ENCODE measurements at places on chromosomes 5 and 9.
A peak's percentile ranks its signal among the peaks of the same experiment; 100 is the strongest.

DNA sequence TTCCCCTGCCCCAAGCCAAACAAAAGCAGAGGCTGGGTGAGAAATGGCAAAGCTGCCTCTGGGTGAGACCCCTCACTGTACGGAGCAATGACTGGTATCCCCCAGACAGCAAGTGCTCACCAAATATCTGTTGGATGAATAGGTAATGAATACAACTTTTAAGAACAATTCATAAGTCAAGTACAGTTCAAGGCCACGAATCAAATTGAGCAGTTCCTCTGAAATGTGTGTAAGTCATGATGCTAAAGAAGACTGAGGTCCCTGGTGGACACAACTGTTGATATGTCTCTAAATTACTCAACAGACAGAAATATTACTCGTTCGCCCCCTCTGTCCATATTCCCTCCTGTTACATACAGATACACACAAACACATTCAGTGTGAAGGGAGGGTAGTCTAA is 160.7 kb downstream of the GLIS3 start:
- no peak for DNase-seq

GRCh38 chr9:124238546-124239140 is 19.1 kb upstream of the NEK6 start:
- DNase-seq: no peak

GRCh38 chr9:97427885-97428284 is 16.0 kb downstream of the TDRD7 start:
- no peak for DNase-seq

DNA sequence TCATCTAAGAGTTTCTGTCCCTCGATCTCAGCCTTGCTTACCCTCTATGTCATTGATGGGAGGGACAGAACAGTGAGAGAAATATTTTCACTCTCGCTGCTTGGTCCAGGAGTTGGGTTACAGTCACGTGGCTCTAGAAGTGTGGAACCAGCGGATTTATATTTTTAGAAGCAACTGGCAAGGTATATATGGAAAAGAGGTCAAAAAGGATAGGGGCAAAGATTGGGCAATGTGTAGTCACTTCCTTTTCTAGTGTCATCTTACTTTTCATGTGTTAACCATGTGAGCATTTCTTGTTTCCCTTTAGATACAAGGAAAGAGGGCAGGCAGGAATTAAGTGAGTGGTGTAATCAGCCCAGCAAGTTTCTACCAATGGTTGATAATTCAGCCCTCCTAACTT is 111.5 kb upstream of the ZNF366 start:
- DNase-seq: no peak

DNA sequence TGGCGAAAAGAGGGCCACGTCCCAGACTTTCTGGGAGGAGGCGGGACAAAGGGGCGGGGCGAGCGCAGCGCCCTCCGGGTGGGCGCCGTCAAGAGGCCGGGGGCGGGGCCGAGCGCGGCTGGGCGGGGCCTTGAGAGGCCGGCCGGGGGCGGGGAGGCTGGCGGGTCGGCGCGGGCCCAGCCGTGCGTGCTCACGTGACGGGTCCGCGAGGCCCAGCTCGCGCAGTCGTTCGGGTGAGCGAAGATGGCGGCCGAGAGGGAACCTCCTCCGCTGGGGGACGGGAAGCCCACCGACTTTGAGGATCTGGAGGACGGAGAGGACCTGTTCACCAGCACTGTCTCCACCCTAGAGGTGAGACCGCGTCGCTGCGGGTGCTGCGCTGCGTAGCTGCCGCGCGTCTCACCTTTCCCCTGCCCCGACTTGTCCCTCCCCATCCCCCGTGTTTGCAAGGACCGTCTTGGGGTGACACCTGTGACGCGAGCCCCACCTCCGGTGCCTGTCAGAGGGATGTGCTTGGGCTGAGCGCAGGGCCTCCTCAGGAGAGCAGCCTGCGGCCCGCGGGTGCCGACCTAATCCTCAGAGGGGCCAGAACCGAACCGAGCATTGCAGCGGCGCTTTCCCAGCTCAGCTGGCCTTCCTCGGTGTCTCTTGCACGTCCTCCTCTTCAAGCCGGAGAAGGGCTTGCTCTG is at the start of gene SNX2:
TSS of gene SNX2 (plus strand) at position 220 of the 689 bp plus-strand sequence. CDS start at position 244, 24 bp downstream.
- DNase-seq: peak; percentile 53

DNA sequence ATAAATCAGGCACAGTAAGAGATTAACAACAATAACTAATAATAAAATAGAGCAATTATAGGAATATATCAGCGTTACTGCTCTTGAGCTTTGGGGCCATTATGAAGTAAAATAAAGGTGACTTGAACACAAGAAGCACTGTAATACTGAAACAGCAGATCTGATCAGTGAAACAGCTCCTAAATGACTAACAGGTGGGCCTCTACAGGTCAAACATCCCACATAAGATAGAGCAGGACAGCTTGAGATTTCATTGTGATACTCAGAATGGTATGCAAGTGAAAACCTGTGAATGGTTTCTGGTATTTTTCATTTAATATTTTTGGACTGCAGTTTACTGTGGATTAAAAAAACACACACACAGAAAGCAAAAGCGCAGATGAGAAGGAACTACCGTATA is 24.0 kb upstream of the MAP3K1 start:
- DNase-seq: no peak

DNA sequence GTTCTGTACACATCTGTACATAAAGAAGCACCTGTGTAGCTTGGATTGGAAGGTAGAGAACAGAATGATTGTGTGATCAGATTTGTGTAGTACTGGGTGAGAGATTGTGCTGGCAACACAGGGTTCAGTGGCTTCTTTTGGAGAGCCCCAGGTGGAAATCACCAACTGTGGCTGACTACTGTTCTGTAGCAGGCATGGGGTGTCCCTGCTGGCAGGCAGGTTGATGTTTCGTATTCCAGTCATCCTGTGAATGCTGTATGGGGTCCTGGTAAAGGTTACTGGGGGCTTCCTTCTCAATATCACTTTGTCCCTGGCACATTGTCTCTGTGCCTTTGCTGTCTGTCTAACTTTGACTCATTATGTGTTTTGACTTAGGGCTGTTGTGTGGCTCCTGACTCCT is 5.3 kb downstream of the ASPN start:
- DNase-seq: no peak

DNA sequence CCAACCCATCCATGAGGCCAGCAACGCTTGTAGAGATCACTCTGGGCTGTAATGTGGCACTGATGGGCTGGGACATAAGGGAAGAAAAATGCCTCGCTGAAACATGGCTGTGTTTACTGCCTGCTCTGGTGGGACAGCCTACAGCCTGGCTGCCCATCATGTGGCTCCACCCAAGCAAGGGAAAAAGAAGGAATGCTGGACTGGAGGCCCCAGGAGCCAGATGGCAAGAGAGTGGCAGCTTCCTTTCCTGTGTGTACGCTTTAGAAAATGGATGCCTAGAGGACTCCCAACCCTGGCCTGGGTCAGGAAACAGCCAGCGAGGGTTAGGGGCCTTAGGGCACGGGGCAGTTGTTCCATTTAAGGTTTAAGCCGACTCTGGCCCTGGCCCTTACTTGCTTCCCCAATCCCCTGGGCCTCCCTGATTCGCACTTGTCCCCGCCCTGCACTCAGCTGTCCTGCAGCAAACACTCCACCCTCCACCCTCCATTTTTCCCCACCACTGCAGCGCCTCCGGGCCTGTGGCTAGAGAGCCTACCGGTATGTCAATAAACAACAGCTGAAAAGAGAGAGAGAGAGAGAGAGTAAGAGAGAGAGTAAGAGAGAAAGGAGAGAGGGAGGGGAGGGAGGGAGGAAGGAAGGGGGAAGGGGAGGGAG is 819.4 kb downstream of the SEMA5A start:
- no peak for DNase-seq

DNA sequence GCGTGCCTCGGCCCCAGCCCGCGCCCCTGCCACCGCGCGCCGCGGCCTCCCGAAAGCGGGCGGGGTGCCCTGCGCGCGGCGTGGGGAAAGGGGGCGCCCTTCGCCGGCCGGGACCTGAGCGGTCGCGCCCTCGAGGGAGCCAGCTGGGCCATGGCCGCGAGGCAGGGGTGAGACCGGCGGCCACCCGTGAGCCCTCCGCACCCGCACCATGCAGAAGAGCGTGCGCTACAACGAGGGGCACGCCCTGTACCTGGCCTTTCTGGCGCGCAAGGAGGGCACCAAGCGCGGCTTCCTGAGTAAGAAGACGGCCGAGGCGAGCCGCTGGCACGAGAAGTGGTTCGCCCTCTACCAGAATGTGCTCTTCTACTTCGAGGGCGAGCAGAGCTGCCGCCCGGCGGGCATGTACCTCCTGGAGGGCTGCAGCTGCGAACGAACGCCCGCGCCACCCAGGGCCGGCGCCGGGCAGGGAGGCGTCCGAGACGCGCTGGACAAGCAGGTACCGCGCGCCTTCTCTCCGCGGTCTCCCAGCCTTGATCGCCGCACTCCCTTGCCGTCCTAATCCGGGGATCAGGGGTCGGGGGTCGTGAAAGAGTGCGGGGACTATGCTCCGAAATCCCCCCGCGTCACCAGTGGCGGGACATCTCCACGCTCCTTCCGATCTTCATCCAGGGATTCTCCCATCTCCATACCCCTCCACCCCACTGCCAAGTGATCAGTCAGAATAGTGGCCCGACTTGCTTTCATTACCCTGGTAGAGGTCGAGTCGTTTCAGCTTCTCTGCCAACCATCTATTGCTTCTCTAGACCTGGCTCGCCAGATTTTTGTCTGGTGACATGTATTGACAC is 590 bp downstream of the RASGRF2 start:
- no peak for DNase-seq

DNA sequence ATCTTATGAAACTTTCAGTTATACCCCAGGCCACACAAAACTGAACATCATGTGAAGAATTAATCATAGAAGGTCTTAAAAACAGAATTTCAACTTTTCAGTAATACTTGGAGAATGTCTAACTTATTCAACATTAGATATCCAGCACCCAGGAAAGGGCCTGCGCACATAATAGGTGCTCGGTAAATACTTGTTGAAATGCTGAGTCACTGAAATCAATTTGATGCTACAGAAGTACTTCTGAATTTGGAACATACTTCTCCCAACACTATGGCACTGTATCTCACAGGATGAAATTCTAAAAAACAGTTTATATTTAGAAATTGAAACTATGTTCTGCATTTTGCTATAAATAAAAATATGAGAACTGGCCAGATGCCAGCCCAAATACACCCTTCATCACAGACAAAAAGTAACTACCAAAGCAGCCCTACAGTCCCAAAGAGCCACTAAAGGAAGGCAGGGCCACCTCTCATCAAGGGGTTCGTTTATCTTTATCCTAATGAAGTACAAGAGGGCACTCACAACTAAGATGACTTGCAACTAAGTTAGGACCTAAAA is 26.5 kb downstream of the MRPS27 start:
- DNase-seq: no peak

DNA sequence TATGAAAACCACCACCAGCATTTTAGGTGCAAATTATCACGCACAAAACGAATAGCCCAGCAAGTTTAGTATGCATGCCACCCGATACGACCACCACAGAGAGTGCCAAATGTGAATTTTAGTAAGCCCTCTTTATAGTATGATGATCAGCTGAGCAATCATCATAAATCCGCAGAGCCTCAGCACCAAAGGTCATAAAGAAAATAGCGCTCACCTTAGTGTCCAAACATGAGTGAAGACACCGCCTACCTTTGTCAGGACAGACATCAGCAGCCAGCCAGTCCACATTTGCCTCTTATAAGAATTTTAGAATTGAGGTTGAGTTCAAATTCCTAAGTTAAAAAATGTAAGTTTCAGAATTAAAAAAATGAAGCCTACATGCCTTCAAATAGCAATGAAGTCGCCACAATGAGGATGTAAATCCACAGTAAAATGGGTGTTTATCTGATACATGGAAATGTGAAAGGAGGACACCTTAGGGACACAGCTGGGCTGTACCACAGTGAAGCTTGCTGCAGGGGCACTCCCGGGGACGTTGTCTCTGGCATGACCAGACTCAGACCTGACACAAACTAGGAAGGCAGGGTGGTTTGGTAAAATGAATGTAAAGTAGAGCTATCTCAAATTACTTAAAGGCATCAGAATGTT is 149.0 kb downstream of the AUH start:
- DNase-seq: no peak

Measured in amniotic stem cell (primary cell).